ENCODE measurements at places on chromosomes 6 and 20.
A peak's percentile ranks its signal among the peaks of the same experiment; 100 is the strongest.

- DNase-seq = no peak
Measured at GRCh38 chr6:111918825-111919224, 45.6 kb upstream of the FYN start.

- DNase-seq = peak; percentile 34
Measured at GRCh38 chr6:75446241-75446880, 47.2 kb downstream of the FILIP1 start.

DNA sequence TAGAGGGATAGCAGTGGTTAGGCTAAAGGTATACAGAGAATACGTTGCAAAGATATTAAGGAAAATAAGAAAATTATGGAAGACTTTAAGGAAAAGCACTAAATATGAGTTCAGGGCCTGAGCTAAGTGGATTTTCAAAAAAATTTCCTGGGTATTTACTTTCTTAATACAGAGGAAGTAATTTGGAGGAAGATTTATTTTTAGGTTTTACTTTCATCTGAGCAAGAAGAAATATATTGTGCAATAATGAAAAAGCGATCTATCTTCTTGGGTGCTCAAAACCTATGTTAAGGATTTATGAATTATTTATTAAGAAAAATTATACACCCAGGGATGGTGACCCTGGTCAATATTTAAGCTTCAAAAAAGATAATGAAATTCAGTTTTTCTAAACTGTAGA, 224.7 kb downstream of the PLCB1 start:
- no peak for DNase-seq

DNA sequence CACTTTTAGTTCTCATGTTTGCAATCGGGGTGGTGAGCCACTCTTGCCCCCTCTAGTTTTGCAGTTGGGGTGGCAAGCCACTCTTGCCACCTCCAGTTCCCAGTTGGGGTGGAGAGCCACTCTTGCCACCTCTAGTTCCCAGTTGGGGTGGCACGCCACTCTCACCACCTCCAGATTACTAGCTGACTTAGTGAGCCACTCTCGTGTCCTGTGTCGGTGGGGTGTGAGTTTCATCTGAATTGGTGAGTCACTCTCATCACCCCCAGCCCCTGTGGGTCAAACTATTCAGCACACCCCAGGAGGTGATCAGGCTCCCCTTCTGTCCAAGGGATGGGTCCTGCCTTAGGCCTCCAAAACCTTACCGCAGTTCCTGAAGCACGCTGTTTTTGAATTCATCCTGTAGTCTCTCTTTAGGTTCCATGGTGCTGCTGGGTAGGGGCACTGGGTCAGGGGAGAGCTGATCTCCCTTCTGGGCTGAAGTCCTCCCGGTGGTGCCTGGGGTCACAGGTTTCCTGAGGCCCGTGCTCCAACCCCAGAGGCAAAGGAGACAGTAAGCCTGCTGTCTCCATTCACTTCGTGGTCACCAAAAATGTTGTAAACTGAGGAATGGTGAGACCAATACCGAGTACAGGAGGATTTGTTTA, 224.2 kb upstream of the SYNCRIP start:
- DNase-seq = no peak

GRCh38 chr6:166936079-166936787, 20.1 kb downstream of the RNASET2 start:
- DNase-seq = no peak

GRCh38 chr6:33417128-33417902, 592 bp downstream of the CUTA start:
- DNase-seq = no peak

DNA sequence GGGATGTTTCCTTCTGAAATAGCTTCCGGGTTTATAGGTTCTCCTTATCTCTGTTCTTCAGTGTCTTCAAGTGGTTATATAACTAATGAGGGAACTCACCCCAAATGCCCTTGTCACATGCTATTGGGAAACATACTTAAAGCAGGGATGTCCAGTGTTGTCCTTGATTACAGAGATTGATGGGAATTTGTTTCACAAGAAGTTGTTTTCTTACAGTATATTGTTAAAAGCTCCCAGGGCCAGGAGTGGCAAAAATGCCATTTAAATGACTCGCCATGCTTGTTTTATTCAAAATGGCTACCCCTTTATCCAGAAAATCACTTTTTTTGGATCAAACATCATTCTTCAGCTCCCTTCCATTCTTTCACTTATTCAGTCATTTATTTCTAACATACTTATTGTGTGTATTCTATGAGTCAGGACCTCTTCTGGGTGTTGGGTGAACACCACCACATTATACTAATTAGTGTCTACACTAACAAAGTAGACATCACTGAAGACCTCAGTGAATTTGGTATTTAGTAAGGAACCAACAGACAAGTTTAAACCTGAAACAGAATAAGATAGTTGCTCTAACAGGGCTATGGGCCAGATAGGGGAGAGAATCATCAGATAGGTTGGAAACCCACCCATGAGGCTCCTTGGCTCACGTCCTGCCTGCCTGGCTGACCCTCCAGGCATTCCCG, 791.1 kb downstream of the MAFB start:
- DNase-seq = no peak

GRCh38 chr6:118810420-118811027, 83.4 kb upstream of the ASF1A start:
- peak; percentile 71 for DNase-seq

DNA sequence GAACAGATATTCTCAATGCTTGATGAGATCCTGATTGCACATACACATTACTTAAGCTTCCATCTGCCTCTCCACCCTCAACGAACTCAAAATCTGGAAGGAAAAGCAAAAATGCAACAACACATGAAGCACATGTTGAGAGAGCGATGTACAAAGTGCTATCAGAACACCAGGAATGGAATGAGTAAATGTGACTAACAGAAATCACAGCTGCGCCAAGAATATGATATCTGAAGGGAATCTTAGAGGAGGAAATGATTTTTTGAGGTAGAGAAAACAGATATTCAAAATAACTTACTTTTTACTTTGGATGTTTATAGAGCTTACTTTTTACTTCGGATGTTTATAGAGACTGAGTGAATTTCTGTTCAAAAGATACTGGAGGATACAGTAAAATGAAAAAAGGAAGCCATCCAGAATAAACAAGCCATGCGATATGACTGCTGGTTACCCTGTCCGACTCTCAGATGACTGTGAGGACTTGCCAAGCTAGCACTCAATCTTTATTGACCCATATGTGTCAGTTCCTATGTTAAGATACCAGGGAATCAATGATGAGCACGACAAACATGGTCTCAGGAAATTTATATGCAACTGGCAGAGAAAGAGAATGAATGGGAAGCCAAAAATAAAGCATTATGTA, 102.0 kb downstream of the SMLR1 start:
- DNase-seq = no peak

DNA sequence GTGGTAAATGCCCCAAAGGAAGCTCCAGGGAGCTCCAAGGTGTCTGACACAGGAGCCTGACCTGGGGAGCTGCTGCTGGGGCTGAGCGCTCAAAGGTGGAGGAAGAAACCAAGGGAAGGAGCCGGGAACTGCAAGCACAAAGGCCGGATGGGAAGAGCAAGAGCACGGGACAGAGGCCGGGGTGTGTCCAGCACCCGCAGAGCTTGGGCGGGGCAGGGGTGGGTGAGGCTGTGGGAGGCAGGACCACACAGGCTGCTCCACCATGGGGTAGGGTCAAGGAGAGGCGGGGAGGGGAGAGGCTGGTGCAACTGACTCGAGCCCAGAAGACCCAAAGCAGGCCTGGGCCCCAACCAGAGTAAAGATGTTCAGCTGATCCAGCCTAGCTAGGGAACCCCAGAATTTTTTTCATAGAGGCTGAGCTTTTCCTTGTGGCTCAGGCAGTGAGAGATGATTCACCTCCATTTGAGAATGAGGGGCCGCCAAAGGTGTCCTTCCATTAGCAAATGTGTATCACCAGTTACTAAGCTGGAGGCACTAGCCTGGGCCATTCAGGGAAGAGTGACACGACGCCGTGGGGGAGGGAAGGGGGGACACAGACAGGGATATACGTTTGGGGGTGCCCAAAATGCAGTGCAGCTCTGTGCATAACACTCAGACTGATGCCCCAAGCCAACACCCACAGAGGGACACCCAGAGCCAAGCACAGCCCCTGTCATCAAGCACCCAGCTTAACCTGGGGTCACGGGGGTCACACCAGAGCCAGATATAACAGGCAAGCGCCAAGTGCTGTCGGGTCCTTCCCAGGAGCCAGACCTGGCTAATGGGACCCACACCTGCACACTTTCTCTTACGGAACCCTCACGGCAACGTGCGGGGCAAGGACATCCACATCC, 21.3 kb upstream of the TLDC2 start:
- no peak for DNase-seq

DNA sequence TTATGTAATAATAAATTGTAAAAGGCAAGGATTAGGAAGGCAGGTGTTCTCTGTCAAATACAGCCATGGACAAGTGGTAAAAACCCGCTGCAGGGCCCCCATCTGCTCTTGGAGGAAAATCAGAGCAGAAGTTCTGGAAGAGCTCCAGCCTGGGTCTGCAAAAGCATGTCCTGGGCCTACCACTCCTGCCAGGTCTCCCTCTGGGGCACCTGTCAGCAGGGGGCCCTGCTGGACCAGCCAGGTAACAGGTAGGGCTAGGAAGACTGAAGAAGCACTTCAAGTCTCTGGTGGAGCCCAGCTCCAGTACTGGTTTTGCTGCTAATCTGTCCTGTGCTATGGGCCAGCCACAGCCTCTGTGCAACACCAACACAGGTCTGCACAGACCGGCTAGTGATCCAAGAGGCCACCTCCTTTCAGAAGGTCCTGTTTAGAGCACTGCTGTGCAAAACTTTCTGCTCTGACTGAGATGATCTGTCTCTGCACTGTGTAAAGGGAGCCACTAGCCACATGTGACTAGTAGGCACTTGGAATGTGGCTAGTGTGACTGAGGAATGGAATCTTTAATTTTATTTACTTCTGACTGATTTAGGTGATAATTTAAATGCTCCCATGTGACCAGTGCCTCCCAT, 30.2 kb downstream of the RRBP1 start:
- no peak for DNase-seq

- no peak for DNase-seq
Measured at GRCh38 chr6:45877970-45878590, 137.6 kb downstream of the CLIC5 start.

DNA sequence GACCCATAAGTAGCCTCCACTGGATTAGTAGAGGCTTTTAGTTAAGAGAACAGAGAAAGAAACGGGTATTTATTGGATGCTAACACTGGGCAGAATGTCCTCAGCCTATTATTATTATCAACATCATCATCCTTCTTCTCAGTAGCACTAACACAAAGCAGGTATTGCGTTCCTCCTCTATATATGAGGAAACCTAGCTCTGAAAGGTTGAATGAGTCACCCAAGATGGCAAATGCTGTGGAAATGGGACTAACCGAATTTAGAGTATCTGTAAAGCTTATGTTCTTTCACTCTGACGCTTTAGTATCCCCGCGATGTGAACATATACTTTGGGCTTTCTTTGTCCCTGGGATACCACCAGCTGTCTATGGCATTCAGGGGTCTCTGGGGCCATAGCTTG, 77.0 kb downstream of the ADTRP start:
- DNase-seq = no peak

DNA sequence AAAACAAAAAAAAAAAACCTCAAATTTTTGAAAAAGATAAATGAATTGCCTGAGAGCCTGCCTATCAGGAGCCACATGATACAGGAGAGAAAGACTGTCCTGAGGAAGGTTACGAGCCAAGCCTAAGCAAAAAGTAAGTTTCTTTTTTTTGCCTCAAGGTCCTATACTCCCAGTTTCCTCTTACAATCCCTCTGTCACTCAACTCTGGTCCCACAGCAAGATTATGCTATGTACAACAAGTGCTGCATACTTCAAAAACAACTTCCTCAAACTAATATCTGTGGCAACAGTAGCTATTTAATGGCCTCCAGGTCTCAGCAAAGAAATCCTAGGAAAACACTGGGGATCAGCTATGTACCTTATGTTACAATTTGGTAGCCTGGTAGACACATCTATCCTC, 46.8 kb downstream of the PLN start:
- DNase-seq = no peak

DNA sequence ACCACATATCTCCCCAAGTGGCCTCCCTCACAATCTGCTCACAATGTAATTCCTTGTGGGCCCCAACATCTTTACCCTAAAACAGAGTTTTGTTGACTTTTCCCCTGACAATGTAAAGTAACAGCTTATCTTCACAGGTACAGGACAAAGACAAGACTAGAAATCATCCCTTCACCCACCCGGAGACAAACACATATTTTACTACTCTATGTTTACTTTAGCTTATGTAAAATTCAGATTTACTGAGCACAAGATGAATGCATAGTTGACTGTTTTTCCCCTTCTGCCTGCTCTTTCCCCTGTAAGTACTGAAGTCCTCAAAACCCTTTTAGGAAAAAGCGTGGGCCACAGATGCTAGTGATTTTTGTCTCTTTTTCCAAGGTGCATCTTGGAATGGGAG, 61.0 kb downstream of the RPP21 start:
- no peak for DNase-seq

GRCh38 chr20:437787-438486, 24.4 kb downstream of the TBC1D20 start:
- DNase-seq = peak; percentile 19

DNA sequence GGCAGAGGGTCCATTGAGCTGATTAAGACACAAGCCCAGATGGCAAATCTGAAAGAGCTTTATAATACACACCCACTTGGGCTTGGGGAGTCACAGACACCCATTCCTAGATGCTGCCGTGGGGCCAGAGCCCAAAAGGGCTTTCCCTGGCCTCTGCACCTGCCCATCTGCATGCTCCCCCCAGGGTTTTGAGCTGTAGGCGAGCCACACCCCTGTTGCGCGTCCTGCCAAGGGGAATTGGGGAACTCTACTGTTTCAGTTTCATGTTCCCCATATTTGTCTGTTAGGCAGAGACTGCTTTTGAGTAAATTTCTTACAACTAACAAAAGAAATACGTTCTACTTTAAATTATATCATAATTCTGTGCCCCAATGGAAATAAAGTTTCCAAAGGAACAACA, 52.9 kb upstream of the FNDC1 start:
- DNase-seq = no peak

DNA sequence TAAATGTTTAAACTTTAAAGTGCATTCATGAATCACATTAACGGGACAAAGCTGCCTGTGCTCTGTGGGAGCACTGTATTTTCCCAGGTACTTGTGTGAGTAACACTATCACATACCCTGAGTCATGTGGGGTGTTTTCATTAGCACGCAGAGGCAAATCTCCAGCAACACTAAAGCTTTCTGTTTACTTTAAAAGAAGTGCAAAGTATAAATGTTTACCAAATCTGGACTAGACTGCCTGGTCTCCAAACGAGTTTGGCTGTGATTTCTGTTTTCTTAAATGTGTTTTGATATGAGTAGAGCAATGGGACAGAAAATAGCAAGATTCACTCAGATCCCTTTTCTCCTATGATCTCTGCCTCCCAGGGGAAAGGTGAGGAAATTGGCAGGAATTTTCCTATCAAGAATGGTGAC, 28.8 kb upstream of the RIPPLY2 start:
- DNase-seq = no peak
